ENCODE measurements at places on chromosomes 3 and 15.

DNA sequence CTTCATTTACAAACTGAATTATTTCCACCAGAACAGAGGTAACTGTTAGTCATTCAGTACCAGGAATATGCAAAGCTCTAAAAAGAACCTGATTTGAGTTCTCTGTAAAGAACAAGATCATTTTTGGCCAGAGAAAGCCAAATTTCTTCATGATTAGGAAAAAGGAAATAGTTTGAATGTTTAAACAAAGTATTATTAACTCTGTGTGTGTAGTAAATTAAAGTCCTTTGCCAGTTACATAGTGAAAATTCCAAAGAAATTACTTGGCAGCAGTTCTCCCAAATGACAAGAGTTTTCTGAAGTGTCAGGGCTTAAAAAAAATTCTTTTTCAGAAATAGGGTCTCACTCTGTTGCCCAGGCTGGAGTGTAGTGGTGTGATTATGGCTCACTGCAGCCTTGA, 24.5 kb downstream of the QTRT2 start:
- DNase-seq: no peak

- DNase-seq: no peak
These were observed at the start of gene GRM7 for GRCh38 chr3:6860954-6861624. TSS of gene GRM7 (plus strand) at chr3:6861115.

DNA sequence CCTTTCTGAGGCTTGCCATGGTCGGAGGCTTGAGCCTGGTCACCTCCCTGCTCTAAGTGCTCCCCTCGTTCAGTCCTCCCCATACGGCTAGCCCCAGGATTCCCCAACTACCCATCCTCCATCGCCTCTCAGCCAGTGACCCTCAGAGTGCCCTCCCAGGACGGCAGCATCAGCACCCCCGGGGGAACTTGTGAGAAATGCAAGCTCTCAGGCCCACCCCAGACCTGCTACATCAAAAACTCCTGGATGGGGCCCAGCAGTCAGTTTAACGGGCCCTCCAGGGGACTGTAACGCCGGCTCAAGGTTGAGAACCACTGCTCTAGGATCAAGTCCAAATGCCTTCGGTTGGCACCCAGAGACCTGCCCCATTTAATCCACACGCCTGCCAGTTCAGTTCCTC, 6.9 kb downstream of the ADAMTS17 start:
- DNase-seq: no peak

DNA sequence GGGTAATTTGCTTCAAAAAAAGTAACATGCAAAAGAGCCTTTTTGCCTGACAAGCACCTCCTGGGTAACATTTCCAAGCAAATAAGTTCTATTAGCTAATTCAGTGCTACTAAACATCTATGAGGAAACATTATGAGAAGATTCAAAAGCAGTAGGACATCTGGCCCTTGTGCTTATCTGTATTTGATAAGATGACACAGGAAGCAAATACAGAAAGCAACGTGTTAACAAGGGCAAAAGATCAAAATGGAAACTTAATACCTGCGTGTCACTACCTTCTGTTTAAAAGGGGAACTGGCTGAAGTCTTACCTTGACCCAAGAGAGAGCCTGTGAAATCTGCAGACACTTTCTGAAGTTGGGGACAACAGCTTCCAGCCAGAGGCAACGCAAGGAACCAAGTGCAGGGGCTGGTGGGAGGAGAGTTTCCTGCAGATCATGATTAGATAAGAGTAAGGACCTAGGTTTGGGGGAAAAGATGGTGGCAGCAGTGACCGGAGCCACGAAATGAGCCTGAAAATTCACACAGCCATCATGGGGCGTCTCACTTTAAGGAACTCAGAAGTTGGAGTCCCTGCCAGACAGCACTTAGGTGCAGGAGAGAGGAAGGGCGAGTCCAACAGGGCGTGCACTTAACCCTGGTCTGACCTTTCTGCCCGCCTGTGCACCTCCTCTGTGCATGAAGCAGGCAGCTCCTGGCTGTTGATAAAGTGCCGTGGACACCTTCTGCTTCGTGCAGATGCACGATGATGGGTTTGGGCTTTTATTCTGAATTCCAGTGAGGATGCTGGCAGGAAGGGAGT, 153.6 kb upstream of the BHLHE40 start:
- DNase-seq: no peak

- no peak for DNase-seq
These were observed 54.6 kb downstream of the RBMS3 start for GRCh38 chr3:29335438-29335837.

GRCh38 chr3:14767245-14768051, 51.3 kb upstream of the FGD5 start:
- DNase-seq: no peak

GRCh38 chr15:60237446-60237845, 160.3 kb downstream of the ANXA2 start:
- no peak for DNase-seq

DNA sequence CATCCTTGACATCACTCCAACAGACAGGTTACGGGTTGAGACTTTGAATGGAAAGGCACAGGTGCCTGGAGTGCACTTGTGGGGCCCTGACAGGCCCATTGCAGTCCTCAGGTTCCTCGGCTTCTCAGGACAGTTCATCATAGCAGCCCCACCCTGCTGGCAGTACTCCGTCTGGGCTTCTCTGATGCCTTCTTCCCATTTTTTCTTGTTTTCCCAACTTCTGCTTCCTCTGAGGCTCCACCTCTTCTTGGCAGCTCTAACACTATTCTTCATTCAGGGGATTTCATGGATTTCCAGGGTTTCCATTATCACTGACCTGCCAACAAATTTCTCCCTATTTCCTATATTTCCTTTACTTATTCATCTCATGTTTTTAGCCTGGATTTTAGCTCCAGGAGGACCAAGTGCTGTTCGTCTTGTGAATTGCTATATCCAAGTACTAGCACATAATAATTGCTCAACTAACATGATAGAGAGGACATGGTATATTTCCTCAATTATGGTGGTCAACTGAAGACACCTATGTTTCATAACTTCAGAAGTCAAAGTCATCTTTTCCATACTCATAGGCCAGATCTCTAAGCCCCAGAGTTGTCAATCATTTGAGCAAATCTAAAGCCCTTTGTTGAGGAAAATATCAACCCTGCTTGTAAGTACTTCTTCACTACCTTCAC, 16.2 kb downstream of the NCEH1 start:
- DNase-seq: no peak

DNA sequence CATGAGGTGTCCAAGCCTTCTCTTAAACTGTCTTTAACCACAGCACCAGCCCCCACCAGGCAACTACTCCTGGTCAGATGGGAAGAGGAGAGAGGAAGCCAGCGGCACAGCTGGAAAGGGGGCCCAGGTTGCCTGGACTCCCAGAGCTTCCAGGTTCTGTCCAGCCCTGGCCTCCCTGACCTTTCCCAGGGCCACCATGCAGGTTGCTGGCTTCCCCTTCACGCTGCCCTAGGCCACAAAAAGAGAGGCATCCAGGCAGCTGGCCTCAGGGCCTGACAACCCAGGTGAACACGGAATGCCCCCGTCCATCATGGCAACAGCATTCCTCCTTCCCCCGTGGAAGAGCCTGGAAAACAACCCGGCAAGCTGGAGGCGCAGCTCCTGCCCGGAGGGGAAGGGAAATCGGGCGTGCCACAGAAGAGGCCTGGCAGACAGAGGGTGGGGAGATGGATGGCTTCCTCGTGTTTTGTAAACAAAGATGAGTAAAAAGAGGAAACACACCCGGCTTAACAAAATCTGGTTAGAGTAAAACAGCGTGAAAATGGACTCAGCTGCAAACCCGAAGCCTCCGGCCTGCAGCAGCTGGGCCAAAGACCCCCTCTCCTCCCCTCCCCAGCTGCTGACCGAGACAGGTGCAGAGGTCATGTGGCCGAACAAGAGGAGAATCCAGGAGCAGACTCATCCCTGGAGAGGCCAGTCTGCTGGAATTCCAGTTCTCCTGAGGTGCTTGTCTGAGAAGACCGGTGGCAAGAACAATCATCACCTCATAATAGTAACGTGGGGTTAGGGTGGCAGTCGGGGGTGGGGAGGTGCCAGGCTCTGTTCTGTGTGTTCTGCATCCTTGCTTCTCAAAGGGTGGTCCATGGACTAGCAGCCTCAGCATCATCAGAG, 15.5 kb downstream of the BMF start:
- DNase-seq: no peak

DNA sequence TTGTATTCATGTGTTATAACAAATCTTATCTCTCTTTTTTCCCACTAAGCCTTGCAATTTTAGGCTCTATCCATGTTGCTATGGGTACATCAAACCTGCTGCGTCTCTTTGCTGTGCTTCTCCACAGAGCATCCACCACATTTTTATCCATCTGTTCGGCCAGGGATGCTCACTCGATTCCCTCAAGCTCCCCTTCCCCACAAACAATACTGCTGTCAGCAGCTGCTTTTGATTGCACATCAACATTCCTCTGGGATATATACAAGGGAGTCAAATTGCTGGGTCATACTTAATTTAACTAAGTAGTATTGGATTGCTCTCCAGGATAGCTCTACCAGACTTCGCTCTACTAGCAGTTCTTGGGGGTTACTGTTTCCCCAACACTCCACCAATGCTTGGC, 36.8 kb downstream of the TMEM108 start:
- no peak for DNase-seq

GRCh38 chr3:174957081-174957480, 97.9 kb downstream of the NAALADL2 start:
- DNase-seq: no peak

GRCh38 chr3:61646360-61646759, 85.0 kb downstream of the PTPRG start:
- DNase-seq: no peak

DNA sequence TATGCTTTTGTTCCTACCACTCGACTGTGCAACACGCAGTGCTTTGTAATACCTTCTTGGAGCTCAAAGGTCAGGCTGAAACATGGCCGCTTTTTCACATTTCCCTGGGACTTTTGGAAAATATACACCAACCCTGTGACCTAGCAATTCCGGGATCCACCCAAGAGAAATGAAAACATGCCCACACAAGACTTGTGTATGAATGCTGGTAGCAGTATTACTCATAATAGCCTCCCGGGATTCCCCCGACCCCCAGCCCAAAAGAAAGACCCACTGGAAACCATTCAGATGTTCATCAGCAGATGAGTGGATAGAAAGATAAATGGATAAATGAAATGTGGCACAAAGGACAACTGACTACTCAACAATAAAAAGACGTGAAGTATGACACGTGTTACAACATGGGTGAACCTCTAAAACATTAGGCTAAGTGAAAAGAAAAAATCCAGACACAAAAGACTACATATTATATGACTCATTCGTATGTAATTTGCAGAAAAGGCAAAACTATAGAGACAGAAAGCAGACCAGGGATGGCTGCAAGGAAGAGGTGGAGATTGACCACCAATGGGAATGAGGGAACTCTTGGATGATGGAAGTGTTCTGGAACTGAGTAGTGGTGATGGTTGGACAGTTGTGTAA, 104.1 kb downstream of the PGPEP1L start:
- DNase-seq: no peak

DNA sequence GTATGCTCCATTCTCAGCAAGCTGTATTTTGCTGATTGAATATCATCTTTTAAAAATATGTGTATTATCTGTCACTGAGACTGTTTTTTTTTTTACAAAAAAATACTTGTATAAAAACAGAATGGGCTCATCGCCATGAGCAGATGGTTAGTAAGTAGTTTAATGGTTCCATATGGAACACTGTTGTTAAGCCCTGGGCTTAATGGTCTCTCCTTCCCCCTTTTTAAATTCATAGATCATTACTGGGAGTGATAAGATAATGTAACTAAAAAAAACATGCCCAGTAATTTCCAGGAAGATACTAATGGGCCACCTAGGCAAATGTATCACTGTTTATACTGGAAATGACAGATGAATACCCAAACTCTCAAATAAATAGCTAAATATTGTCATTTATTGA, 95.3 kb upstream of the TPRG1 start:
- DNase-seq: no peak

DNA sequence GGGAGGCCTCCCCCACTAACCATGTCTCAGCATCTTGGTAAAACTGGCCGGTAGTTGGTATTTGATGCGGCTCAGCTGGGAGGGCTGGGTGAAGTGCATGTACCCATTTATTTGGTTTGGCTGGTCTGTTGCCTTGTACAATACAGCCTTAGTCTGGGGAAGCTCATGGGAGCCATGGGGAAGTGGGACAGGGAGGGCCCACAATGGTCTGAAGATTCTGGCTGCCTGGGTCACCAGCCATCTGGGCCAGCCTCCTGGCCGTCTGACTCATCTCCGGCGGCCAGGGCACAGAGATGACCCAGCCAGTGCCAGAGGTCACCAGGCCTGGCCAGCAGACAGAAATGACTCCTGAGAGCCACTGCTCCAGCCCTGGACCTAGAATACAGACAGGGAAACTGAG, 51.6 kb upstream of the SMAD6 start:
- no peak for DNase-seq

DNA sequence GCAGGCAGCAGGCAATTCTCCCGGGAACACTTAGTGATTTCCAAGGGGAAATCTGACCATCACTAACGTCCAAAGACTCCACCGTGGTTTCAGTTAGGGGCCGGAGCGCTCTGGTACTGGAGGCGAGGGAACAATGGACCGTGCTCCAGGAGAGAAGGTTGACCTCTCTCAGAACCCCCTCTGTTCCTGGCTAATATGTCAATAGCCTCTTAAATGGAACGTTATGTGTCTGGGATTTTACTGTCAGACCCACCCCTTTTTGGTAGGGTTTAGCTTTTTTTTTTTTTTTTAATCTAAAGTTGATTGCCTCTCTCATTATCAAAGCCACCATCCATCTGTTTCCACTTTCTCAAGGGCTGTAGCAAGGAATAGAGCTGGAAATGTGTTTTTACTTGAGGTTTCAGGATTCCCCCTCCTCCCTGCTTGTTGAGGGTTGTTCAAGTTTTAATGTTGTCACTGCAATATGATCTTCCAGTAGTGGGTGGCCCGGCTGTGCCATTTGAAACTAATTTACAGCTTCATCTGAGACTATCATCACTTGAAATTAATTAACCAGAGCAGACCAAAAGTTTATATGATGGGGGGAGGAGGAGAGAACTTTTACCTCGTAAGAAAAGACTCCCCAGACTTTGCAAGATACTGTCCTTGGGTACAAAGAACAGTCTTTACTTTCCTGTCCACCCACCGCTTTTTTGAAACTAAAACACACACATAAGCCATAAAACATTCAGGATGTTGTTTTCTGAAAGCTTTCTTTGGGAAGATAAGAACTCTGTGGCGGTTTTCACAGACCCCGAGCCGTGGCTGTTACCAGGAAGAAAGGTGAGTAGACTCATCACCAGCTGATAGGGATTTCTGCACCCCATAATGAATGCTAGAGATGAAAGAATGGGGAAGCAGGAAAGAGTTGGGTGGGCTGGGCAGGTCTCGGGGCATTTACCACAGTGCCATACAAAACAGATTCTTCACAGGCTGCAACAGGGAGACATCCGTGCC, 187.8 kb downstream of the UACA start:
- no peak for DNase-seq

GRCh38 chr15:75578173-75578947, 755 bp downstream of the PTPN9 start:
- peak; percentile 31 for DNase-seq

DNA sequence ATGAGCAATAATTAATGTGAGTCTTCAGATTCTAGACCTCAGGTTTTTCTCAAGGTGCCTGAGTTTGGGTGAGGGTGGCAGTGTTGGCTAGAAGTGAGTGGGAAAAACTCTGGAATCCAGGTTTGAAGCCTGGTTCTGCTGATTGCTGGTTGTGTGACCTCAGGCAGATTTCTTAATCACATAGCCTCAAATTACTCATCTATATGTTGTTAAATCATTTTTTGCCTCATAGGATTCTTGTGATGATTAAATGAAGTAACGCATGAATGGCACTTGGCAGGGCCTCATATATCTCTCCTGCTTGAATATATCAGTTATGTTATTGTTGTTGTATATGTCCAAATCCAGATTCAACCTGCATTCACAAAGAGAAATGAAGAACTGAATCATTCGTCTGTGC, 60.5 kb downstream of the NR2F2 start:
- no peak for DNase-seq
